ENCODE measurements at places on chromosomes 3 and 15.
A peak's percentile ranks its signal among the peaks of the same experiment; 100 is the strongest.

GRCh38 chr3:160784853-160785252 is 28.8 kb downstream of the PPM1L start:
- DNase-seq = no peak

- DNase-seq = no peak
Measured at GRCh38 chr15:85154061-85154460, 172.4 kb downstream of the PDE8A start.

DNA sequence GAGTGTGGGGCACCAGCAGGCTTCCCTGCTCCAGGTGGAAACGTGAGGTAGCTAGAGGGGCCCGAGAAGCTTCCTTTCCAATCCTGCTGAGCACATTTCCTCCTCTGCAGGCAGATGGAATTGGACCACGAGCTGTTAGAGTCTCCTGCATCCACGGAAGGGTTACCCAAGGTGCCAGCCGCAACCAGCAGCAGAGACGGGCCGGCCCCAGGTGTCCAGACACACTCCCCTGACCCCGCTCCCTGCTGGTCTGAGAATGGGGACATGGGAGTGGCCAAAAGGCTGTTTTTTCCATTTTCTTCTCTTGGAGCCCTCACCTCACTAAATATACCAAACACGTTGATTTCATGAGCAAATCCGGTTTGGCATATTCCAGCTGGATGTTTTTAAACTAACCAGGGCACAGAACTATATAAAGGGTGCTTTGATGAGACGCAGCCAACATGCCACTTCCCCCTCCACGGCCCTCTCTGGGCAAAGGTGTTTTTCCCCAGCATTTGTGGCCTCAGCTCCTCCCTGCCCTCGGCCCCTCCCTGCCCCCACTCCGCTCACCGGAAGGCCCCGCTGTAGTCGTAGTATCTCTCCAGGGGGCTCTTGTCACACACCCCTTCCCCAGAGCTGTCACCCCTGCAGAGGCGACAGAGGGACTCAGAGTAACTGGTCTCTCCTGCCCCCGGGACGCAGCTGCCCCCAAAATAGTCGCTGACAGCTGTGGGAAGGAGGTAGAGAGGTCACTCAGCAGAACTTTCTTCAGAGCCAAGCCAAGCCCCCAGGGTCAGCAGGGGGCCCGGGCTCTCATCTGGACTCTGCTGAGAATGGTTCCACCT is 7.0 kb downstream of the MELTF start:
- DNase-seq = peak; percentile 34

DNA sequence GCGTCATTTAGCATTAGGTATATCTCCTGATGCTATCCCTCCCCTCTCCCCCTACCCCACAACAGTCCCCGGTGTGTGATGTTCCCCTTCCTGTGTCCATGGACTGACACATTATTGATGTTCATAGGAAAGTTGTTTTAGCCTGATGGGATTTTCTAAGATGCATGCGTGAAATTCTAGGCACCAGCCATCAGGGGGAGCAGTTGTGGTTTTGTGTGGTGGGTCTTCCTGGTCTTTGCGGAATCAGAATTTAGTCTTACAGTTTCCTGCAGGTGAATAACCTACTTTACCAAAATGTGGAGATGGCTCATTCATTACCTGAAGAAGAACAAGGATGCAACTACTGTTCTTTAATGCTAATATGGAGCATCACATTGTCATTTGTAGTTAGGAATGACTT is 455.0 kb upstream of the THBS1 start:
- DNase-seq = peak; percentile 32

DNA sequence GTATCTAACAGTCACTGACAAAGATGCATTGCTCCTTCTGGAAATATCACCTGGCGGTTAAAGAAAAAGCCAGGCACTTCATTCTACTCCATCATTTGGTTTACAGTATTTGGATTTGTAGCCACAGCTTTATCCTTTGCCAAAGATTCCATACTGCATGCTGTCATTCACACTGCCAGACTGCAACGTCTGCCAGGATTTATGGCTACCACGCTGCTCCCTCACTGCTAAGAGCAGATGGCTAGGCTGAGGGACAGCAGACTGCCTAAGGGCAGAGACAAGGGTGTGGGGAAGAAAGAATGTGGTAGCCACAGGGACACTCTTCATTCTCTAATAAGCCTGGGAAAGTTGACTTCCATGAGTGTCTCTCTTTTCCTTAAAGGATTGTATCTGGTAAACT is 1047.0 kb downstream of the TUSC7 start:
- DNase-seq = no peak

DNA sequence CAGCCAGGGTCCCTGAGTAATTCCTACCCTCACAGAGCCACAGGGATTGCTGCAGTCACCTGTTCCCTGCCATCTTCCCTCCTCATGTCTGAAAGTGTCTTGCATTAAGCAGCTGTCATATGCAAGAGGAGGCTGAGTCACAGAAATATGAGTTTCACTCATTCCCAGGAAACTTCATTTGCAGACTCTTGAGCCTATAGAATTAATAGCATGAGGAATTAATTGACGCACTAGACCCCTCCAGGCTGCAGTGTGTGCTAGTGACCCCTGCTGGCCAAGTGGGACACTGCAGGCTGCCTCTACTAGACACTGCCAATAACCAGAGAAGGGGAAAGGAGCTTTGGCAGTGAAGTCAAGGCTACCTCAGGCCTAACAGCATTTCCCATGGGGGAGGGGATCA is 50.6 kb upstream of the SLC6A1 start:
- DNase-seq = no peak
